ENCODE measurements at places on chromosomes 11 and 22.

GRCh38 chr11:77117492-77117891, 10.6 kb upstream of the MYO7A start:
- no peak for DNase-seq

GRCh38 chr11:122717264-122717867, 61.8 kb downstream of the UBASH3B start:
- no peak for DNase-seq

GRCh38 chr11:18320617-18321016, 1.3 kb downstream of the HPS5 start:
- no peak for DNase-seq

- DNase-seq = no peak
Observed at GRCh38 chr11:87803748-87804147, 371.5 kb downstream of the RAB38 start.

- no peak for DNase-seq
Observed at GRCh38 chr11:2806351-2807024, 79.1 kb downstream of the CDKN1C start.

DNA sequence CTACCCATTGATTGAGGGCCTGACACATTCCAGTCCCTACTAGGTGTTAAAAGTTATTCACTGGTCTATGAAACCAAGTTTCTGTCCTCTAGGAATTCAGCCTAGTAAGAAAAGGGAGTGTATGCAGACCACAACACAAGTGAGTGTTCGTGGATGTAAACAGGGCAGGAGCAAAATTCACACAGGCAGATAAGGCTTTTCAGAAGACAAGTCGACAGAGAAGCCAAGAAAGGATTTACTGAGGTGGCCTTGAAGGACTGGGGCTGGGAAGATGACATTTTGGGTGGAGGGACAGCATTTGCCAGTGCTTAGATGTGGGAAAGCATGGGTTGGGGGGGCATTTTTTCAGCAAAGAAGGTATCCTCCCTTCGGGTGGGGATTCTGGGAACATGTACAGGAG, 76.2 kb downstream of the TSPAN18 start:
- DNase-seq = no peak

DNA sequence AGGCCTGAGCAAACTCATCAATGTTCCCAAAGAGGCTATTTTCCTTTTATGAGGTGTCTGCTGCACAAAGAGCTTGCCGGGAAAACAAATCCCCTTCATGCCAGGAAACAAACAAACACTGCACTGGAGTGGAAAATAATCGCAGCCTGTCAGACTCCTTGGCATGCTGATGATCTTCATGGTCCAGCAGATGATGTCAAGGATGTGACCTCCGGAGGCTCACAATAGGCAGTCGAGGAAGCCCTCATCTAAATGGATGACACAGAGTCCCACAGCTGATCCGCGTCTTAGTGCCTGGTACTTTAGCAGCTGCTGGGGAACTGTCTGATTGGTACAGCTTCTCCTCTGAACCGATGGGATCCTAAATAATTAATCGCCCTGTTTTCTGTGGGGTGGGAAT, 187.6 kb downstream of the TENM4 start:
- DNase-seq = no peak

GRCh38 chr11:66080055-66080817, 10.2 kb downstream of the PACS1 start:
- DNase-seq = no peak

DNA sequence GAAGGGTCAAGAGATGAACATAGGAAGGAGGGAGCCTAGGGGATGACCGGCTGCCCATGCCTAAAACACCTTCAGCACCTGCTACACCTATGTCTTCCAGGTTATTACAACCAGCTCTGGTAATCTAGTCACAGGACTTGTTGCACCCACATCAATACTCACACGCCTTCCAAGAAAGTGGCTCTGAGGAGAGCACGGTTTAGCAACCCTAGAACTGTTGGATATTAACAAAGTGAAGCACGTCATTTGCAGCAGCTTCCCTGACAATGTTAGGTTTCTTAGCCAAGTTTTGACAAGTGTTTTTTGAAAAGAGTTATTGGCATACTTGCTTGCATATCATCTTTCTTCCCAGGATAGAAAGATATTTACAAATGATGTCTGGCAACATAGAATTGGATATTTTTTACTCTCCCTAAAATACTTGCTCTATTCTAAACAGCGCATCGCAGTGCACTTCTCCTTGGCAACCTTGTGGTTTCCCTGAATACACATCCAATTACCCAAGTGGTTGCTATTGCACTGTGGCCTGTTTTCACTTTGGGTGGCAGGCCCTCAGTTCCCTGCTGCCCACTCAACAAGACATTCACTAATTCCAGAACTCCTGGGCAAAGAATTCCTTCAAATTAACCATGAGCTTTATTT, 94.3 kb upstream of the ARHGAP42 start:
- no peak for DNase-seq

GRCh38 chr11:10623797-10624761, 55.6 kb upstream of the LYVE1 start:
- no peak for DNase-seq

GRCh38 chr11:14555818-14556217, 35.6 kb upstream of the PSMA1 start:
- DNase-seq = no peak

GRCh38 chr11:27718863-27719545, 18.7 kb upstream of the BDNF start:
- DNase-seq = no peak

GRCh38 chr11:47469361-47470179, 20.6 kb upstream of the RAPSN start:
- no peak for DNase-seq

GRCh38 chr22:38080850-38081635, 2.9 kb downstream of the SLC16A8 start:
- DNase-seq = no peak

- DNase-seq = no peak
Observed at GRCh38 chr11:18720091-18720807, 5.7 kb downstream of the IGSF22 start.

- no peak for DNase-seq
Observed at GRCh38 chr22:38069372-38070249, 12.4 kb downstream of the PICK1 start.

DNA sequence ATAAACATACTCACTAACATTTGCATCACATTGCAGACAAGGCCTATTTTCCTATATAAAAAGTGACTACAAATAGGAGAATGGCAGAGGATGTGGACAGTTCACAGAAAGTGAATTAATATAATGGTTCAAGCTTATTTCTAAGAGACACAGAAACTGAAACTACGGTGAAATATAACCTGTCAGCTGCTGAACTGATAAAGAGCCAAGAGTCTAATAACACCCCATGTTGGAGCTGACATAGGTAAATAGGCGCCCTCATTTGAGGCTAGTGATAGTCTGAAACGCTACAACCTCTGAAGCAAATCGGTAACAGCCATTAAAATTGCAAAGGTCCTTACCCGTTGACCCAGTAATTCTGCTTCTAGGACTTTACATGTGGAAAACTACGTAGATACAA, 14.0 kb downstream of the AP1B1 start:
- no peak for DNase-seq

DNA sequence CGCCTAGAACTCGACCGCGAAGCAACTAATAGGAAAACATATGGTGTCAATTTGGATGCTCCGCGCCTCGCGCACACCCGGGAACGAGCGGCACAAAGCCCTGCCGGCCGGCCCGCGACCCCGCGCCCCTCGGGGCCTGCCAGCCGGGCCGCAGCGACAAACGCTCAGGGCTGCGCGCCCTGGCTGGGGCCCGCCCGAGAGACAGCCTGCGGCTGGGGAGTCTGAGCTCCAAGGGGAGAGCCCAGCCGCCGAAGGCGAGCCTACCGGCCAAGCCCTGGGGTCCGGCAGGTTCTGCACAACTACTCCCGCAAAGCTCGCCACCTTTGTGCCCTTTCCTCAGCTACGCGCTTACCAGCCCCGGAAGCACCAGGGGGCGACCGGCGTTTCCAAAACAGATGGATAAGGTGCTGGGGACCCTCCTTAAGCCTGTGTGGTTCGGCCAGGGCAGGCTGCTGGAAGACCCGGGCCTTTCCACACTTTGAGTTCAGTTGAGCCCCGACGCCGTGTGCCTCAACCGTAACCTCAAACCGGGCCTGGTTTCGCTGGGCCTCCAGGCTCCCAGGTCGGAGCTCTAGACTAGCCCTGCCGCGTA, 6.0 kb downstream of the PAX6 start:
- DNase-seq = no peak

DNA sequence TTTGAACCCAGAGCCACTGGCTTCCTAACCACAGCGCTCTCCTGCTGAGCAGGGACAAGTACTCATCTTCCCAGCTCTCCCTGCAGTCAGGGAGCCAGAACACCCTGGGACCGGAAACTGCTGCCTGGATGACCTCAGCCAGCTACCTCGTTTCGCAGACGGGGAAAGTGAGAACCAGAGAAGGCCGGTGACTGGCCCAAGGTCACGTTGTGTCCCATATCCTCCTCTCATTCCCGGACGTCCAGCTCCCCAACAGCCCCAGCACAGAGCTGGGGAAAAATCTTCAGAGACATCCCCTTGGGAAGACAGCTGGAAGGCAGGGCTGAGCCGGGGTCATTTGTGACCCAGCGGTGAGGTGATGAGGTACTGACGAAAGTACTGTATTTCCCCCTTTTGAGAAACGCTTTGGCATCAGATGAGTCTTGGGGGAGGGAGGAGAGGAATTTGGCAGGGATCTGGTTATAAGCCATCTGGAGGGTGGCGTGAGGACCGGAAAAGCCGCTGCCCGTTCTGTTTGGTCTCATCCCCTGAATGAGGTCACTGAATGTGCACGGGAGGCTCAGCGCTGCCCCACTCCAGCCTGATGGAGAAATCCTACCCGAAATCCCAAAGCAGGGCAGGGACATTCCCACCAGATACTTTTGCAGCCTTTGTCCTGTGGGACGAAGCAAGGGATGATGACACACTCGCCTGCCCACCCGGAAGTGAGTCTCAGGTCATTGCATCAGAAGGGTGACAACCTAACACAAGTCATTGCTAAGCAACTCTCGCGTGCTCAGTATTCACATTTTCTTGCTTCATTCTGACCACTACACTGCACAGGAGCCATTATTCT, 41.1 kb downstream of the LIF start:
- DNase-seq = no peak

DNA sequence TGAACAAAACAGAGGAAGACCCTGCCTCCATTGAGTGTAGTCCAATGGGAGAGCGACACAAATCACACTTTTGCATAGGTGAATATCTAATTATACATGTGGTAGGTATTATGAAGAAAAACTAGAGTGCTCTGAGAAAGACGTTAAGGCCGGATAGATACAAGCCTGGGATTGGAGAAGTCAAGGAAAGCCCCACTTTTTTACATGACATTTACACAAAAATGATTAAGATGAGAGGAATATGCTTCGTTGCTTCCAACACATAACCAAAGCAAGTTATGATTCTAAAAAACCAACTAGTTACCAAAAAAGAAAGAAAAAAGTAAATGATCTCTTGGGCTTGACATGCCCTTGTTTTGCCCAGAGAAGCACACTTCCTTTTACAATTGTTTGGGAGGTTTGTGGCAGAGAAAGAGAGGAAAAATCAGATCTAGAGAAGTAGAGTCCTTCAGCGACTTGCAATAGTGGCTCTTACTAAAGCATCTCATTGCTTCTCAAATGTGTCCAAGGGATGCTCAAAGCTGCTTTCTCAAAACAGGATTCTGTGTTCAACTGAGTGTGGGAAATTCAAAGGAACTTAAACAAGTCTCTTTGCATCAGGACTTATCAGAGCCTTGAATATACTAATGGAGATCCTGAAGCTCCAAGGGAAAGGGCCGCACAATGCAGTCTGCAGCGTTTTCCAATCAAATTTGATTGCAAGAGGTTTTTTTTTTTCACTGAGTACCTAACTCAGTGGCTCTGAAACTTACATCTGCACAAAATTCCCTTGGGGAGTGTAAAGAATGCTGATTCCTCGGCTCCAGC, 38.8 kb downstream of the FLI1 start:
- DNase-seq = no peak

- no peak for DNase-seq
Observed at GRCh38 chr11:6142936-6143335, 27.2 kb downstream of the OR52B2 start.

GRCh38 chr11:11703885-11704284, 82.1 kb upstream of the GALNT18 start:
- DNase-seq = no peak

DNA sequence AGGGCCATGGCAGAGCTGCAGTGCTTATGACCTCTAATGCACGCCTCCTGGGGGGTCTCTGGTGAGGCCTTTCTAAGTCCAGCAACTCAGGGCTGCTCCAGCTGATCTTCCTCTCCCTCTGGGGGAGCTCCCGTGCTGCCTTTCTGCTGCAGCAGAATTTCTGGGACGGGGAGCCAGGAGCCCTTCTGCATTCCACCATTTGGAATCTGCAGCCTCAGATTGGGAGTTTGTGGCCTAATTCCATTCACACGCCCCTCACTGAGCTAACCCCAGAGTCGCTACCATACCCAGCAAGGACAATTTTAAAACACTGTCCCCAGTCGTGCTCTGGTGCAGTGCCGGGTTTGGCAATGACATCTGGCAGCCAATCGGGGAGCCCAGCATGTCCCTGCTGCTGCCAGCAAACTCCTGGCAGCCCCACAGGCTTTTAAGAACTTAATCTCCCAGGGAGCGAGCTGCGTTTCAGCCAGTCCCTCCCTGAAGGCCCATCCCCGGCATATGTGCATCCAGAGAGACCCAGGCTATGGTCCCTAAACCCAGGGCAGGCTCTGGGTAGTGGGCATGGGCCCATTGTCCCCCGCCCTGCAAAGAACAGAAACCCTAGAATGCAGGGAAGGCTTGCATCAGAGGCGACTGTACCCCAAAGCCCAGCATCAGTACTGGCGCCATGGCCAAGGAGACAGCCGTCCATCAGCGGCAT, 4.7 kb downstream of the SHANK2 start:
- DNase-seq = no peak

DNA sequence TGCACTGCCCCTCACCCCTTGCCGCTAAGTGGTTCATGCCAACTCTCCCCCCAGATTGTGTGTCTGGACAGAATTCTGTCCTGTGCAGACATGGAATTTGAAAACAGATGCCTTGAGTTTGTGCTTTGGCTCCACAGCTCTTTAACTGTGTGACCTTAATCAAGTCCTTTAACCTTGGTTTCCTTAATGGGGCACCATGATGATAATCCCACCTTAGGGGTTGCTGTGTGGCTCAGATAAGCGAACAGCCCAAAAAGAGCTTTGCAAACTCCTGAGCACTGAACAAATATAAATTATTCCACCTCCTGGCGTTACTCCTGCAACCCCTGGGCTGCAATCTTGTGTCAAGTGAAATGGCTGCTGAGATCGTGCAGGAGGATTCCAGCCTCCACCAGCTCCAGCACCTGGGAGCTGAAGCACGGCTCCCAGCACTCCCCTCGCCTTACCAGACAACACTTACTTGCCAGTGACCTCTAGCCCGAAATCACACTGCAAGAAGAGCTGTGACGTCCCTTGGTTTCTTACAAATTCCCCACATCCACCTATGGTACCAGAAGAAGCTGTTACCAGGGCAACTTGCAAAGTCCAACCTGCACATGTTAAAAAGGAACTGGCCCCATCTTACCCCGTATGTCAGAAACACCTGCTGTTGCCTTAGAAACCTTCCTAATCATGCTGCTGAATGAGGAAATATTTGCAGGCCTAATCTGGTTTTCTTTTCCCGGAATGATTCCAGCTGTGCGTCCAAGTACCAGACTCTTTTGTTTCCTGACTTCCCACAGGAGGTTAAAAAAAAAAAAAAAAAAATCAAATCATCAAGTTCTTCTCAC, 13.2 kb downstream of the VPS37C start:
- DNase-seq = no peak
